ENCODE measurements at places on chromosomes 3 and 15. TPM values are rescaled to one million over a fixed set of nuclear protein-coding genes. Genes with fewer than 3 reads are reported as not detected.

Gene GOLGA8G
- not detected for total RNA-seq

Gene MESP1
- total RNA-seq, result 0.10 TPM

Gene FEZF2
- not detected for total RNA-seq

Gene LRRC15
- not detected for total RNA-seq

Gene BTLA
- total RNA-seq, result under 0.01 TPM

Gene CHST13
- not detected for total RNA-seq

Gene SMCO1
- total RNA-seq, result not detected

Gene THRB
- 0.33 TPM for total RNA-seq

Gene GOLGA8K
- 0.65 TPM for total RNA-seq

Gene RHOV
- under 0.01 TPM for total RNA-seq

Gene PKM
- 1,388 TPM for total RNA-seq

Gene CRYGS
- total RNA-seq, result 1.3 TPM

Gene CD200R1
- not detected for total RNA-seq

Gene TMEM212
- not detected for total RNA-seq

Gene ZPLD1
- total RNA-seq, result not detected

Gene TMC3
- not detected for total RNA-seq

Gene HHATL
- not detected for total RNA-seq

Gene UPK1B
- not detected for total RNA-seq

Gene FETUB
- total RNA-seq, result not detected

Gene STRIT1
- total RNA-seq, result not detected

Gene PRICKLE2
- 3.8 TPM for total RNA-seq

Gene MRAS
- 7.5 TPM for total RNA-seq

Gene HTR3D
- total RNA-seq, result not detected

Gene CCDC9B
- 15.2 TPM for total RNA-seq

Gene ILDR1
- not detected for total RNA-seq

Gene ACSBG1
- not detected for total RNA-seq
